ENCODE measurements at places on chromosomes 1 and 21. TPM values are rescaled to one million over a fixed set of nuclear protein-coding genes. Genes with fewer than 3 reads are reported as not detected.

EPHX1 gene
- 70.2 TPM for total RNA-seq

DDOST gene
- 116 TPM for total RNA-seq

KRTAP12-2 gene
- total RNA-seq: not detected

- no peak for DNase-seq
These were observed 156.6 kb downstream of the TRABD2B start for GRCh38 chr1:47840393-47841190.

DNA sequence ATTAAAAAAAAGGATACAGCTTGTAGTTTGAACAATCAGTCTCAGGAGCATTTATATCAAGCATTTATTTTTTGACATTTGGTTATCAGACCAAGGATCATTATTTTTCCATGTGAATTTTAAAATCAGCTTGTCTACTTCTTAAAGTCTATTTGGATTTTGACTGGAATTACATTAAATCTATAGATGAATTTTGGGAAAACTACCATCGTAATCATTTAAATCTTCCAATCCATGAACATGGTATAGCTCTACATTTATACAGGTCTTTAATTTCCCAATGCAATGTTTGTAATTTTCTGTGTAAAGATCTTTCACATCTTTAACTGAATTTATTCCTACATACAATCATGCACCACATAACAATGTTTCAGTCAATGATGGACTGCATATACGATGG is 203.2 kb downstream of the AKT3 start:
- no peak for DNase-seq

- DNase-seq: no peak
These were observed 18.4 kb downstream of the RSPO1 start for GRCh38 chr1:37616330-37616729.

All from heart left ventricle (tissue), 16 donors.